Left ventricle myocardium inferior (tissue), 1 donor: ENCODE measurements at places on chromosomes 3 and 15. TPM values are rescaled to one million over a fixed set of nuclear protein-coding genes. Genes with fewer than 3 reads are reported as not detected.

DNA sequence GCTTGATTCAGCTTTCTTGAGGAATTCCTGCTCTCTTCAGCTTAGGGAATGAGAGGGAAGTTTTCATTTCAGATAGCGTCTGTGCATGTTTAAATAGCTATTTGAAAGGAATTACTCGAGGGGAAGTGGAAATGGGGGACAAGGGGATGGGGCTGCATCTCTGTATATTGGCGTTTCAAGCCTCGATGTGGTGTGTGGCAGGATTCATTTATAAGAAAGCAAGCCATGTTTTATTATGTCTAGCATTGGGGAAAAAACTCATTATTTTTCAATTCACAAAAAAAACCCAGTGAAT lies 1.0 kb downstream of the ATP2C1 start:
- DNase-seq = no peak

DNA sequence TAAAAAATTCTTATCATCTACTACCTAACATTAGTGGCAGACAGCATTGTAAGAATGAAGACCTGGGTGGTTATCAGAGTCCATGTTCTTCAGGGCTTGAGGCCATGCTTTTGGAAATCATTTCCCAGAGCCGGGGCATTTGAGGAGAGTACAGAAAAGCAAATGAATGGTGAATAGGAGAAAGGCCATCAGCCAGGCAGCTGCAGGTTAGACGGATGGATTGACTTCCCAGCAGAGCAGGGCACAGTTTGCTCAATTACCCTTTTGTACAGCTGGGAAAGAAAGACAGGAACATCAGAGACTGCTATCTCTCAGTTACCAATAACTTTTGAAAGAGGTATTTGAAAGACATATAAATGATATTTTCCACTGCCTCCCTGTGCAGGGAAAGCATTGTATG lies 135.6 kb downstream of the ALCAM start:
- no peak for DNase-seq

- DNase-seq = no peak
These were observed 315.5 kb downstream of the FHIT start for GRCh38 chr3:60935709-60936108.

GRCh38 chr3:12988728-12989454 lies 84.3 kb downstream of the IQSEC1 start:
- DNase-seq = no peak

The ECE2 gene
- not detected for total RNA-seq
